Stimulated activated CD8-positive, alpha-beta memory T cell treated with anti-CD3 and anti-CD28 coated beads, Interleukin-4, amount 100 ng/mL, for 1 hour (primary cell): ENCODE measurements at places on chromosomes 6 and 20.

DNA sequence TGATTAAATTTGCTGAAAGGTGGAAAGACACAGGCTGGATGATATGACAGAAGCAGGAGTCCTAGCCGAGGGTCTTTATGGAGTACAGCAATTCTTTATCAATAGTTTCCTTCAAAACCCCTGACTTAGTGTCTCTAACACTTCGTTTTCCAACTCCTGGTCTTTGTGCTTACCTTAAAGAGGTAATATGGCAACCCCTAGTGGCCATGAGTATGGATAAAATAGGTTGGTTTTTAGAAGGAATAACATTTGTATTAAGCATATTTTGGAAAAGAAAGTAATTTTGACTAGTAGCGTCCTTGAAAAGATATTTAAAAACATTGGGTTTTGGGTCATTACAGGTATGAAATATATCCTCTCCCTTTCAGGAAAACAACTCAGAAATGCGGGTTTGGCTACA, 51.9 kb downstream of the VGLL2 start:
- DNase-seq, result no peak

DNA sequence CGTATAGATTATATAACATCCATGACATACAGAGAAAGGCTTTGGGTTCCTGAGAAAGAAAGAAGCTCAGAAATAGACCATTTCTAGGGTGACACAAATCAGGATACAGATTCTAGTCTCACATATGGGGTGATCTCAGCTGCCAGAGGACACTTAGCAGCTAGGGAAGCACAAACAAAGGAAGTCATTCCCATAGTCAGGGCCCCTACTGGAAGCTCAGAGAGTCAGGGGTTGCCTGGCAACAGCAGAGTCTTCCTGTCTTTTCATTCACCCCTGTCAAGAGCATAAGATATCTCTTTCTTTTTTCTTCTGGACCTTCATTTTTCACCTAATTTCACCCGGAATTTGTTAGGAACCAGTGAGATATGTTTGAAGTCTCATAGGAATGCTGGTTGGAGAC, 81.9 kb upstream of the IYD start:
- DNase-seq, result no peak

DNA sequence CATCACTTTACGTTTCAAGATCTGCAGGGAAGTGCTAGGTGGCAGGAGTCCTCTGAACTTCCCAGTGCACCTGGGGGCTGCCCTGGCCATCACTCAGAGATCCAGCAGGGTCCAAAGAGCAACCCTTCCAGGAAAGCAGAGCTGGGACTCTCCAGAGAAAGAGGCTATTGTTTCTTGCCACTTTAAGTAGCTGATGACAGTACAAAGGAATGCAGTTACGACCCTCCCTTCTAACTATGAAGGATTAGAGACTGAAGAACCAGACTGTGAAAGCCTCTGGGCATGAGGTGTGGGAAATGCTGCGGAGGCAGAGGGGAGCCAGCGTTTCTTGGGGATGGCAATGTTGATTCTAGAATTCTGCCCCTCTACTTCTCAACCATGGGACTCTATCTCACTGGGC, 189.1 kb upstream of the SUPT3H start:
- DNase-seq, result no peak

DNA sequence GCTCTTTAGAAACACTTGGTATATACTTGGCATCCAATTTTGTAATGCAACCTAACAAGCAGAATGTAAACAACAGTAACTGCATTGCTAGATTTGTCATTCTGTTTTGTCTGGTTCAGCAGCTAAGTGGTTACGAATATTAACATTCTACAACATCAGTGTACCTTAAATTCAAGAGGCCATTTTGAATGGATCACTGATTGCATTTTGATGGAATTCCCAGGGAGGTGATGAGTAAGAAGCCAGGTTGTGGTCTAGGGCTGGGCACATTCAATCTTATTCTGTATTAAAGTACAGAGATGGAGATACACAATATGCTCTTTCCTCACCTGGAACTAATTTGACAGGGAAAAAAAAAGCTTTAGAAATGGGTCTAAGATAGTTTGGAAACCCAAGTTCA, 483.5 kb downstream of the PRKN start:
- DNase-seq, result no peak

GRCh38 chr6:37535759-37536490, 36.2 kb upstream of the CCDC167 start:
- DNase-seq, result no peak

DNA sequence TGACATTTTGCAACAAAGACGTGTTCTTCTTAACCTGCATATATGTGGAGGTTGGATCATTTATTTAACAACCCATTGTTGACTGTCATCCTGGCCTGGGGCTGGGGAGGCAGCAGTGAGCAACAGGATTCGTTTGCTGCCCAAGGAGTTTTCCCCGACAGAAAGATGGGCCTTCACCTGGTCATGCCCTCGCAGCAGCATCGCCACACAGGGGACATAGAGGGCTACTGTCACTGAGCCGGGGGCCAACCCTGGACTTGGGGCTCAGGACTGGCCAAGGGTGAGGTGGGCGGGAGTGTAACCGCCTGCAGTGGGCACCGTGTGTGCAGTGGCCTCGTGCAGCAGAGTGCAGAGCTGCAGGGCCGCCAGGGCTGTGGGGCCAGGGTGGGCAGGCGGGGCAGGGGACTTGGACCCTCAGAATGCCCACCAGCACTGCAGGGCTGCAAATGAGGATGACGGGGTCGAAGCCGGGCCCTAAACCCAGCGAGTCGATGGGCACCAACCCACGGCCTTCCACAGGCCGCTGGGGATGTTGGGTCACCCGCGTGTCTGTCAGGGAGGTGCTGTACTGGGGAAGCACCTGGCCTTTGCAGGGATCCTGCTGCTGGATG, 11.8 kb downstream of the DUSP22 start:
- DNase-seq, result no peak

DNA sequence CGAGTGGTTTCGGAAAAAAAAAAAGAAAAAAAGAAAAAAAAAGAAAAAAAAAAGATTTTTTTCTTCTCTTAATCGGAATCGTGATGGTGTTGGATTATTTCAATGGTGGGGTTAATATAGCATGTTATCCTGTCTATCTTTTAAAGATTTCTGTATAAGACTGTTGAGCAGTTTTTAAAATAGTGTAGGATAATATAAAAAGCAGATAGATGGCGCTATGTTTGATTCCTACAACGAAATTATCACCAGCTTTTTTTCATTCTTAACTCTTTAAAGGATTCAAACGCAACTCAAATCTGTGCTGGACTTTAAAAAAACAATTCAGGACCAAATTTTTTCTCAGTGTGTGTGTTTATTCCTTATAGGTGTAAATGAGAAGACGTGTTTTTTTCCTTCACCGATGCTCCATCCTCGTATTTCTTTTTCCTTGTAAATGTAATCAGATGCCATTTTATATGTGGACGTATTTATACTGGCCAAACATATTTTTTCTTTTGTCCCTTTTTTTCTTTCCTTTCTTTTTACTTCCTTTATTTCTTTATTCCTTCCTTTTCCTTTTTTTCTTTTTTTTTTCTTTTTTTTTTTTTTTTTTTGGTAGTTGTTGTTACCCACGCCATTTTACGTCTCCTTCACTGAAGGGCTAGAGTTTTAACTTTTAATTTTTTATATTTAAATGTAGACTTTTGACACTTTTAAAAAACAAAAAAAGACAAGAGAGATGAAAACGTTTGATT, 3.6 kb downstream of the SOX4 start:
- no peak for DNase-seq

DNA sequence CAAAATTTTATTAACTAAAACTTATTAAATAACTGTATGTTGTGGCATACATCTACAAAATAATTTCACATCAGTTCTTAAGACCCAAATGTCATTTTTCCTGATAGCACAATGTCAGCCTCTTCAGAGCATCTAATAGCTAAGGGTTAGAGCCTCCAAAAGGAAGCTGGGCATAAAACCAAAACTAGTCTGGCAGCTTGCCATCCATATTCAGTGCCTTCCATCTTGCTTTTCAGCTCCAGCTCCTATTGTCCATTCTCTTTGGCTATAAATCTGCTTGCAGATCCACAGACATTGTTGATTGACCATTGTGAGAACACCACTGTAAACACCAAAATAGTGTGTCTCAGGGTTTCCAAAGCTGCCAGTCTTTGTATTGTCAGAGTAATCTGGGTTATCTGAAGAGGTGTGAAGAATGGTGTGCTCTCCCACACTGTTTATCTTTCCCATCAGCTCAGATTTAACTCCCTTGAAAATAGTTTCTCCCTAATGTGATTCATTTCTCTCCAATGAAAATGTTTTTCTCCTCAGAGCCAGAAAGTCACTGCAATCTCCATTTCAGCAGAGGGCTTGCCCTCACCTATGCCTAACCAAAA, 154.8 kb upstream of the KCNQ5 start:
- DNase-seq, result no peak

DNA sequence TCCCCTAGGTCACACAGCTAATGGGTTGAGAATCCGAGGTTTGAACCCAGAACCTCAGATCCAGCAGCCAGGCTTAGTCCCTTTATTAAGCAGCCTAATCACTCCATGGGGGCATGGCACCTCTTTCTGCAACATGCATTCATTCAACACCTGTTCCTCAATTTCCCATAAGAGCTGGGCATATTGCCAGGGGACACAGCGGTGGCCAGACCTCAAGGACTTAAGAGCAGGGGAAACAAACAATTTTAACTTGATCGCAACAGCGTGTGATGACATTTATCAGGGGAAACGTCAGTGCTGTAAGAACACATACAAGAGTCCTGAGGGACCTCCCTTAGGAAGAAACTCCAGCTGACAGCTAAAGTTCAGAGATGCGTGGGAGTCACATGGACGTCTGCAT, 267.4 kb upstream of the CDH4 start:
- DNase-seq, result no peak

DNA sequence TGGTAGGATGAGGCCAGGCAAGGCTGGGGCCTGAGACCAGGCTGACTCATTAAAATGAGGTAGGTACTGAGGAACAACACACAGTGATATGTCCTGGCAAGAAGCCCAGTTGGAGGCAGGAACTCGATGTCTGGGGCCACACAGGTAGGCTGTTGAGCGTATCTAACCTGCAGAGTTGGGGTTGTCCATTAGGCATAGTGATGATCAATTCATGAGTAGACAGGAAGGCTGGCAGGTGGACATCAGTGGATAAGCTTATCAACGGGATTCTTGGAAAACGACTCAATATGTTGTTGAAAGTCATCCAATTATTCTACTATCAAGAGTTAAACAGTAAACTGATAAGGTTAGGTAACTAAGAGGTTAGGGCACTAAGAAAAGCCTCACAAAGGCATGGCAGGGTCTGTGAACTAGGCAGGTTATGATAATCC, 193.2 kb upstream of the COL21A1 start:
- no peak for DNase-seq

GRCh38 chr6:165880686-165881085, 217.6 kb upstream of the PDE10A start:
- DNase-seq, result no peak

DNA sequence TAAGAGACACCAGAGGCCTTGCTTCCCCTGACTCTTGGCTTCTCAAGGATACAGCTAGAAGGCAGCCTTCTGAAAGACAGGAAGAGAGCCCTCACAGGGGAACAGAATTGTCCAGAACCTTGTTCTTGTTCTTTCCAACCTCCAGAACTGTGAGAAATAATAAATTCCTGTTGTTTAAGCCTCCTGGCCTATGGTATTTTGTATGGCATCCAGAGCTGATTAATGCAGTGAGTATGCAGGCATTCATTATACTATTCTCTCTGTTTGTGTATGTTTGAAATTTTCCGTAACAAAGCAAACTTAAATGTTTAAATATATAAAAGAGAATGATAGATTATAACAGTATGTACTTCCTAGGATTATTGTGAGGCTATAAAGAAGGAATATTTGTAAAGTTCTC, 903.4 kb upstream of the FLRT3 start:
- DNase-seq, result no peak

- DNase-seq, result no peak
These were observed 413.1 kb downstream of the PLCB1 start for GRCh38 chr20:8545212-8545611.

- DNase-seq, result no peak
These were observed 378.7 kb upstream of the ADGRB3 start for GRCh38 chr6:68256391-68256790.

DNA sequence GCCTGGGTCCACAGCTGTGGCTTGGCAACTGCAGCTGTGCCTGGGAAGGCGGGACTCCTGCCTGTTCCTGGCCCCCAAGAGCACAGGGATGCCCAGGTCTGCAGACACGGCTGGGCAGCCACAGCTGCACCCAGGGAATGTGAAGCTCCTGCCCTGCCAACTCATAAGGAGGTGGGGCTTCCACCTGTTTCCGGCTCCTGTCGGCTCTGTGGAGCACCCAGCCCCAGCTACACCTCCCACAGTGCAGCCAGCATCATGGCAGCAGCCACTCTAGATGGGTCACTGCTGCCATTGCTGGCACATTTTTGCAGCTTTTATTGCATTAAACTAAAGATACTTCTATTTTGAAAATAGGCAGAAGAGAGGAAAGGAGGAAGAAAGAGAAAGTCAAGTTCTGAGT, 207.9 kb downstream of the SAMD5 start:
- no peak for DNase-seq

- DNase-seq, result peak; percentile 47
These were observed 91.6 kb upstream of the RIPOR2 start for GRCh38 chr6:25027221-25027916.

DNA sequence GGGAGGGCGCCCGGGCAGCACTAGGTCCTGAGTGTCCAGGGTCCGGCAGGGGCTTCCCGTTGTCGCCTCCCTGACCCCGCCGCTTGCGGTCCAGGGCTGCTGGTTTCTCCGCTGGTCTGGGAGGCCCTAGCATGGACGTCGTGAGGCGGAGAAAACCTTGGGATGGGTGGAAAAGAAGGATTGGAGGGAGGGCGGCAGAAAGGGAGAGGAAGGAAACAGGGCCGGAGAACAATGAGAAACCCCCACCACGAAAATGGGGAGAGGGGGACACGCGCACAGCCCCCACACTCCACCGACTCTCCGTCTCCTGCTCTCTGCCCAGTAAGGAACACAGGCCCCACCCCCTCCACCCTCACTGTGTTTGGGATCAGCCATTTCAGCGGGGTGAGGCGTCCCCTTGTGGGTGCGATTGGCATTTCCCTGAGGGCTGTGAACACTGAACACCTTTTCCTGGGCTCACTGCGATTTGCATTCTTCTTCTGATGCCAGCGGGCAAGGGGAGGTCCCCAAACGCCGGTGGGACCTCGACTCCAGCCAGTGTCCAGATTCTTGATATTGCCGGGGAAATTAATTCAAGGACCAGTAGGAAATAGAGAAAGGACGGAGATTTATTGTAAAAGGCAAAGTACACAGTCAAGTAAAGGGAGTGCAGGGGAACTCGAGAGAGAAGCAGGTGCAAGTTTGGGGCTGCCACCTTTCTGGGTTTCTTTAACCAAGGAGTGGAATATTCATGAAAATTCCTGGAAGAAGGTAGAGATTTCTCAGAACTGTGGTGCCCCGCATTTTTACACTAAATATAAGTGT, 3.3 kb upstream of the RAET1G start:
- no peak for DNase-seq
